RCC 7860 (cell line): ENCODE measurements at places on chromosomes 3 and 15.
A peak's percentile ranks its signal among the peaks of the same experiment; 100 is the strongest.

DNA sequence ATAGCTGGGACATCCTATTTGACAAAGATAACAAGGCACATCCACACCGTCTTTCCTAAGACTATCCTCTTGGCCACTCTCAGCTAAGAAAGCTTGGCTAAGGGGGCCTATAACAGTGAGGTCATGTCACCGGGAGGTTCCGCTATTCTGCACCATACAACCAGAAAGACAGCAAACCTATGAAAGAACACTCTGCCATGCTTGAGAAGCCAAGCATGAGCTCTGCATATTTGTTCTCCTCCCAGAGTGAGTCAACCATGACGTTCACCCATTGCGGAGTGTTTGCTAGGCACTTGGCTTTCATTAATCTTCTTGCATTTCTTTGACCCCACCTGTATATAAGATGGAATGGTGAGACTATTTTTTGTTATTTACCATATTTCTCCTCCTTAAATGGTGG, 141.2 kb downstream of the GMNC start:
- DNase-seq = peak; percentile 92

DNA sequence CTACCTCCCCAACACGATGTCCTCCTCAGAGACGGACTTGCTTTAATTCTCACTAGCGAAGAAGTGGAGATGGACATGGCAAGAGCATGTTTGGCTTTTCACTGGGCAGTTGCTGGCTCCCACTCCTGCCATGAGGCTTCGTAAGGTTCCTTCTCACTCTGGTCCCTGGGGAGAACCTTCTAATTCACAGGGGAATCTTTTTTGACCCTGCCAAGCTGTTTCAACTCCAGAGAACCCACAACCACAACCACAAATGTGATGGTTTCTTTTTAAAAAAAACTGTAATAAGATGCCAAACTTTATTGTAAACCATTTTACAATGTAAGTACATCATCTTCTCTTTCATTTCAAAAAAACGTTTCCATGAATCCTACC, 1.6 kb upstream of the MUSTN1 start:
- no peak for DNase-seq

DNA sequence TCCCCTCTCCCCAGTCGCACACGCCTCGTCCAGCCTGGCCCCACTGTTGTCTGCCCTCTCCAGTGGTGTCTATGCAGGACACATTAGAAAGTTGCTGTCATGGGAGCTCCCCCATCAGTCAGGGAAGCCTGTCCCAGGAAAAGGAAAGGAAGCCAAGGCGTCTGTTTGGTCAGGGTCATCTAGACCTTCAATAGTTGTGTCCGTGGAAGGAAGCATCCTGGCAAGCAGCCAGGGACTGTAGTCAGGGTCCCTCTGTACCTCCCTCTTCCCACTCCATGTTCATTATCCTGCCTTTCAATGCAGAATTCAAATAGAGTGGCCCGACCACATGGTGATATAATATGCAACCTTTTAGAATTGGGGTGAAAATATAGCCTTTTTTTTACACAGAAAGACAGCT, 60.7 kb upstream of the RAB6B start:
- no peak for DNase-seq

- no peak for DNase-seq
Observed at GRCh38 chr3:195124378-195124992, 146.5 kb downstream of the XXYLT1 start.

GRCh38 chr3:10447527-10448260, 57.7 kb downstream of the ATP2B2 start:
- DNase-seq = no peak

GRCh38 chr15:73052653-73053397, 562 bp downstream of the NEO1 start:
- DNase-seq = peak; percentile 23

DNA sequence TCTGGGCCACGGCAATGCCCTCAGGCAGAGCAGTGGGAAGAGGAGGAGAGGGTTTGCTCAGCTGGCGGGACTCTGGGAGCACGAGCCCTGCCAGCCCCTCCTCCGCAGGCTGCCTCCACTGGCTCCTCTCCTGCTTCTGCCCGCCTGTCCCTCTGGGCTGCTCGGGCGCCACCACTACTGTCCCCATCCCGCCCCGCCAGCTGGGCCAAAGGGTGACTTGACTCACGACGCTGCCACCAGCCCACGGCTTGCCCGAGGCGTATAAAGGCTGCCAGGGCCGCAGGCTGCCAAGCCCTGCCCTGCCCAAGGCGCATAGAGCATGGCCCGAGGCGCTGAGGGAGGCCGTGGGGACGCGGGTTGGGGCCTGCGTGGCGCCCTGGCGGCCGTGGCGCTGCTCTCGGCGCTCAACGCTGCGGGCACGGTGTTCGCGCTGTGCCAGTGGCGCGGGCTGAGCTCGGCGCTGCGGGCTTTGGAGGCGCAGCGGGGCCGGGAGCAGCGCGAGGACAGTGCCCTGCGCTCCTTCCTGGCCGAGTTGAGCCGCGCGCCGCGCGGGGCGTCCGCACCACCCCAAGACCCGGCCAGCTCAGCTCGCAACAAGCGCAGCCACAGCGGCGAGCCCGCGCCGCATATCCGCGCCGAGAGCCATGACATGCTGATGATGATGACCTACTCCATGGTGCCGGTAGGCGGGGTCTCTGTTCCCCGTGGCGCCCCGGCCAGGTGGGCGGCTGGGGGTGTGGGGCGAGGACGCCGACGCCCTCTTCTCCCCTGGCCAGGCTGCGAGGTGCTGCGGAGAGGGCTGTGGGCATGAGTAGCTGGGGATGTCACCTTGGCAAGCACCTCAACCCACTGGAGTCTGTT, at the start of gene GLDN:
Gene GLDN, plus strand, starts transcription at position 290 of the 861 bp plus-strand sequence. Its CDS starts 30 bp downstream, at position 320.
- no peak for DNase-seq
